ENCODE measurements at places on chromosomes 2 and 18.

DNA sequence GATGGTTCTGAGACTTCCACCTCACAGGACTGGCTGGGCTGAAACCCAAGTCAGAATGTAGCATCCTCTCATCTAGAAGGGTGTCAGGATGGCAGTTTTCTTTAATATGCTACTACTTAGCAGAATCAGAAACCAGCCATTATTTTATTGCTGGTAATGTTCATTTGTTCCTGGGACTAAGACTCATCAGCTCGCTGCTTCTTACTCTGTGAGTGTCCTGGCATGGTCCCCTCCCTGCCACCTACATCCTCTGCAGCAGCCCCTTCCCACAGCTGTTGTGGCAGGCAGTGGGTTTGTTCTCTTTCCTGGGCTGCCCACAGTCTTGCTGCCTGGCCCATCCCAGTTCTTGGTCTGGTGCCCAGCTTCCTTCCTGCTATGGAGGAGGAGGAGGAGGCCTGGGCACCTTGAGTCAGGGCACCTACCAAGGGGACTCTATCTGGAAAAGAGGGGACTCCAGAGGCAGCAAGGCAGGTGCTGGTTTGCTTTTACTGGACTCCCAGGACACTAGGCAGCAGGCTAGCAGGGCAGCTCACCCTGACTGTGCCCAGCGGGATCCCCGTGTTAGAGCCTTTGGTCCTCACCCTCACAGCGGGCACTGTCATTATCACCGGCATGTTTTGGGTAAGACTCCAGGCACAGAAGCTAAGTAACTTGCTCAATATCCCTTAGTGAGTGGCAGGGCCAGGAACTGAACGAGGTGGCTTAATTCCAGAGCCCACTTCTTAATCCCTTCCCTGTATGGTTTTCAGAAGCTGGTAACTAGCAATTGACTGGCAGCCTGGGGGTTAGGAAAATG lies 62.1 kb downstream of the LRRFIP1 start:
- no peak for DNase-seq

DNA sequence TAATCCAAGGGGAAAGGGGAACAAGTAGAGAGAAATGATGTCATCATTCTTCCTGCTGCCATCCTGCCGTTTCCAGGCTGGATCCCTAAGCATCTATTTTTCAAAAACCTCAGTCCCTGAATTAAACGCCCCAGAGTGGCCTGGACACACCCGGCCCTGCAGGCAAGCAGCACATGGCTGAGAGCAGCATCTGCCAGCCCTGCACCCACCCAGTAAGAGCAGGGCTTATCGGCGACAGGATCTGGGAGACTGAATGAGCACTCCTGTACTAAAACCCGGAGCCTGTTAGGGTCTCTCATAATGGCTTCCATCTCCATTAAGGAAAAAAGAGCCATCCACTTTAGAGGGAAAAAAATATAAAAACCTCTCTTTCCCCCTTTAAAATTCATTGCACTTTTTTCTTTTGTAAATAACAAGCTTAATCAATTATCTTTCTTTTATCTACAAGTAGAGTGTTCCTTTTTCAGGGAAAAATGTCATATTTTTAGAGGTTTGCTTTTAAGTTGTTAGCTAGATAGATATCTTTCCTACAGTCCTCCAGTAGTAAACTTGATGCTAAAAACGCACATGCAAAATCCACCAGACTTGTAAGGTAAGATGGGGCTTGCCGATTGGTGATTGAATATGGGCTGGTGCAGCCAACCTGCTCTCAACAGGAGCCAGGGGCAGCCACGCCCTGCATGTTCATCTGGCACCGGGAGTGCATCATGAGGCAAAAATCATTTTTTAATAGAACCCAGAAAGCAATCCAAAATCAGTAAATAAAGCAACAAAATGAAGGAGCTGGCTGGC lies 457.8 kb downstream of the EIPR1 start:
- no peak for DNase-seq

DNA sequence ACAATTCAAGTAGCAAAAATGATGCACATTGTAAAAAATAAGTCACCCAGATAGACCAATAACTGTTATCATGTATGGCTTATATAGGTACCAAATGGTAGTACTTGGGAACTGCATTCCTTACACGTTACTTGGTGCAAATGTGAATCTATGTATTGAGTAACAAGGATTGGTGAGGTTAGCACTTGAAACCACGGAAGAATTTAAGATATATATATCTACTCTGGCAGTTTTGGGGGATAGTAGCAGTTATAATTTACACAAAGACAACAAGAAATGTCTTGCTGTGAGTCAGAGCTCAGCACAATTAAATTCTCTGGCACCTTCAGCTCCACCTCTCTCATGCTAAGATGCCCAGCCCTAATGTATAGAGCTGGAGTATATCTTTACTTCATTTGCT lies 359.4 kb upstream of the RAB12 start:
- DNase-seq = peak; percentile 34

DNA sequence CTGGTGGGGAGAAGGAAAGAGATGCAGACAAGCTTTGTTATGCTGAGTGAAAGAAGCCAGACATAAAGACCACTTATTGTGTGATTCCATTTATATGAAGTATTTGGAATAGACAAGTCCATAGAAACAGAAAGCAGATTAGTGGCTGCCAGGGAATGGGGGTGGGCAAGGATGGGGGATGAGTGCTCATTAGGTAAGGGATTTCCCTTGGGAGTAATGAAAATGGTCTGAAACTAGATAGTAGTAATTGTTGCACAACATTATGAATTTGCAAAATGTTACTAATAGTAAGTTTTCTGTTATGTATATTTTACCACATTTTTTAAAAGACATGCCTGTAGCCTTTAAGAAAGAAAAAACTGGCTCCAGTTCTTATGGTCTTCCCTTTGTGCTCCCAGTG lies 154.9 kb downstream of the LNPK start:
- DNase-seq = no peak

- no peak for DNase-seq
Observed at GRCh38 chr2:12424809-12425208, 291.9 kb upstream of the TRIB2 start.

DNA sequence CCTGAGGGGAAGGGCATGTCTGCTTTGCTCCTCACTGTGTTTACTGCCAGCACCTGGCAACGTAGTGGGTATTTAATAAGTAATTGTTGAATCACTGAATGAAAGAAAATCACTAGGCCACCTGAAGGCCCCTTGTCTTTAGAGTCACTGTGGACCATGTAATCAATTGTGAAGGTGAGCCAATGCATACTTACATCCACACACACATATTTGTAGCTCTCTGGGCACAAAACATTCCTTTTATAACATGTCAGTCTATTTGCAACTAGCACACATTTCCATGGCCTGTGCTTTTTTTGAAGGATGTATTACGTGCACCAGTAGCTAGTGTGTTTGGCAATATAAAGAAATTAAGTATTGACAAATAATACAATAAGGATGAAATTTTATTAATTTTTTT lies 11.2 kb downstream of the ATP8B1 start:
- DNase-seq = no peak

DNA sequence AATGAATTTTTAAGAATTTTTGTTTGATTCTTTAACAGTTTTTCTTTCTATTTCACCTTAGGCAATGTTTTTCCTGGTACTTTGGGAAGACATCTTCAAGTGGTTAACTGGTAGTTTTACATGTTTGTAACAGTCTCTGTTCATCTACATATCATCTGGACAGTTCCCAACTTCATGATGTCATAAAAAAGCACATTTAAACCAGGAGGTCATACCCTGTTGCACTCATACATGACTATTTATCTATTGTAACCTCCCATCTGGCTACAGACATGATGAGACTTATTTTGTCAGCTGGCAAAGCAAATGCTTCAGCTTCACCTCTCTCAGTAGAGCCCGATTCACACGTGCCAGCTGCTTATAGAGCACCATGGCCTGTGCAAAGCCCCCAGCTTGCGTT lies 99.8 kb upstream of the YPEL5 start:
- DNase-seq = no peak

DNA sequence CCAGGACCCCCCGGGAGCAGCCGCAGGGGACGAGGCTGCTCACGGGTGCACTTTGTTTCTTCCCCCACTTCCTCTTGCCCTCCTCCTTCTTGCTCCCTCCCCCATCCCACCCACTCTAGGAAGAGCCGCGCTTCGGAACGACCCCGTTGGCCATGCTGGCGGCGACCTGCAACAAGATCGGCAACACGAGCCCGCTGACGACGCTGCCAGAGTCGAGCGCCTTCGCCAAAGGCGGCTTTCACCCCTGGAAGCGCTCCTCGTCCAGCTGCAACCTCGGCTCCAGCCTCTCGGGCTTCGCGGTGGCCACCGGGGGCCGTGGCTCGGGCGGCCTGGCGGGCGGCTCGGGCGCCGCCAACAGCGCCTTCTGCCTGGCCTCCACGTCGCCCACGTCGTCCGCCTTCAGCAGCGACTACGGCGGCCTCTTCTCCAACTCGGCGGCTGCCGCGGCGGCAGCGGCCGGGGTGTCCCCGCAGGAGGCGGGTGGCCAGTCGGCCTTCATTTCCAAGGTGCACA lies 1.3 kb downstream of the SP9 start:
- DNase-seq = no peak

DNA sequence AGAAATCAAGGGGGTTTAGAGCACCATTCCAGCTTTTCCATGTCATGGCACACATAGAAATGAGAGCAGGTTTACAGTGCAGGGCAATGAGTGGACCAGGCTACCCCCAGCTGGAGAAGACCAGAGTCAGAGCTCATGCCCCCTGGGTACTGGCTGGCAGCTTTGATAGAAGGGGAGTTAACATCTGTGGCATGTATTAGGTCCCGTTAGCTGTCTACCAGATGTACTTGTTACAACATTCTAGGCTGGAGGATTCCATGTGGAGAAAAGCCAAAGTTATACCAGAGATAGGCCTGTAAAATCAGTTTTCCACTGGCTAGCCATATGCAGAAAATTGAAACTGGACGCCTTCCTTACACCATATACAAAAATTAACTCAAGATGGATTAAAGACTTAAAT lies 109.2 kb downstream of the CCDC85A start:
- no peak for DNase-seq

- peak; percentile 18 for DNase-seq
Observed at GRCh38 chr2:15732341-15733077, 140.8 kb downstream of the DDX1 start.

DNA sequence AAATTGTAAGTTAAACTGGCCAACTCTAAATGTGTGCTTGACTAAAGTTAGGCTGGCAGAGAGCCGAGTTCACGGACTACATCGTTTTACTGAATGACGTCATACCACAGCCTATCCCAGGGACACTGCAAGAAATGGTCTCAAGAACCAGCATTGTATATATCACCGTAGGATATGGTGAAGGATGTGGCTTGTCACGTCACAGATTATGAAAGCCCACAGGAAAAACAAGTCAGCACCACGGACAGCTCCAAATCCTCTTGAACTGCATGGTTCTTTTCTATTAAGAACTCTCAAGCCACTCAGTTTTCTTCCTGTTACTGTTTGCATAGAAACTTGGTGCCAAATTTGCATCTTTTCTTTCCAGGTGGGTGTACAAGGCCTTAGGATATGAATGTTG lies 85.1 kb upstream of the ACAA2 start:
- DNase-seq = peak; percentile 77

DNA sequence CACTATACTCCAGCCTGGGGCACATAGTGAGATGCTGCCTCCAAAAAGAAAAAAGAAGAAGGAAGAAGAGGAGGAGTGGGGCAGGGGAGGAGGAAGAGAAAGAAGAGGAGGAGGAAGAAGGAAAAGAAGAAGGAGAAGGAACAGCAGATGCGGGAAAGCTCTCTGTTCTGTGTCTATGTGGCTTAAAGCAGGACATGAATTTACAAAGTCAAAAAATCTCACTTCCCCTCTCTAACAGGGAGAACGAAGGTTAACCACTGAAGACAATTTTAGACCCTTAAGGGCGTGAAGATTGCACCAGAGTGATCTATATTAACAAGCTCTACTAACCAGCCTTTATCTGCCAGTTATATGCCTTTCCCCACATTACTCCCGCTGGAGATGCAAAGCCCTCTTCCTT lies 258.9 kb downstream of the METTL4 start:
- DNase-seq = no peak

DNA sequence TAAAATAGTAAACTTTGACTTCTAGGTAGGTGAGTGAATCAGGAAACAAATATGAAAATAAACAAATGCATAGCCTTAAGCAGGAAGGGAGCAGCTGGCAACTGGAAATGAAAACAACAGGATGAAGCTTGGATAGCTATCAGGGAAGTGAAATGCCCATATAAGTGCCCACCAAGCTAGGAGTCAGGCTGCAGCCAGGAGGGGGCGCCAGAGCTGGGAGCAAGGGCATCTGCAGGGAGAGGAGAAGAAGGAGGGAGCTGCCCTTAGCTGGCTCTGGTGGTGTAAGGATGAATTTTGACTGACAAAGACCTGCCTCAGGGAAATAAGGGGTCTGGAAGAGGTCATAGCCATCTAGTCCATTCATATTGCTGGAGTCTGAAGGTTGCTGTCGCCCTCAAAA lies 298.3 kb downstream of the TDRD15 start:
- DNase-seq = peak; percentile 59

DNA sequence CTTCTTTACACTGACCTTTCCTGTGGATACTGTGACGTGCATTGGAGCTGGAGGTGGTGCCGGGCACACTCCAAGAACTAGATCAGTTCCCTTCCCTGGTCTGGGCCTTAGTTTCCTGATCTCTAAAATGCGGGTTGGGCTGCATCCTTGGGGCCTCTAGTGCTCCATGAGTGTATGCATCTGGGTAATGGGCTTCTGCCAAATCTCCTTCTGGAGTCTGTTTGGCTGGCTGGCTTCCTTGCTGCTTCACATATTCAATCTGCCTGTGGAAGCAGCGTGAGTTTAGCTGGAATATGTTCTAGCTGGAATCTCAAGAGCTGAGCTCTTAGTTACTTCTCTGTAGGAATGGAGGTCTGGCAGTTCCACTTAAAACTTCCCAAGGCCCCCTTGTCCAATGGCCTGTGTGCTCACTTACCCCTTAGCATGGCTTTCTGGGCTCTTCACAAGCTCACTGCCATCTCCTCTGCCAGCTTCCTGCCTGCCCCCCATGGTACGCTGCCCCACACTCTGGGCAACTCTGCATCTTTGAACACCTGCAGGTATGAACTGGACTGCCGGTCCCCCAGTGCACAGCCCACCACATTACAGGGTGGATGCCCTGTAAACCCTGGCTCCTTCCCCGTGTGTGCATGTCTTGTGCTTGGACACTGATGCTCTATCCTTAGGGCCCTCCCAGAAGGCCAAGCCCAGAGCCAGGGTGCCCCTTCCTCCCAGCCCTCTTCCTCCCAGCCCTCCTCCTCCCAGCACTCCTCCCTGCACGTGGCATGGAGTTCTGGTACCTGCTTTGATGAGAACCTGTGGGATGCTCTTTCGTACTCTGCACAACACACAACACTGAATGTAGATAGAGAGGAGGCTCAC lies 103.6 kb upstream of the SMAD2 start:
- DNase-seq = no peak

DNA sequence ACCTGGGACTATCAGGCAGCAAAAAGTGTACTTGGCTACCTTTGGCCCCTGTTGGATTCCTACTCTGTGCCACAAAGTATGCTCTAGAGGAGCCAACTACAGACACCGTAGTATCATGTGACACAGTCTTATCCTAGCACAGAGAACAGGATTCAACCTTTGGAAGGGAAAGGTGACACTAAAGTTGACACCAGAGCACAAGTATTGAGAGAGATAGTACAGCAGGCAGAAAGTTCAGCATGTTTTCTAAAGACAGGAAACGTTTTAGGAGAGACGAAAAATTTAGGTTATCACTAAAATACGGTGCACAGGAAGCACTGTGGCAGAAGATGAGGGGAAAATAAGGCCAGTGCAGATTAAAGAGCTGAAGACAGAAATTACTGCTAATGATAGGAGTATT lies 18.6 kb downstream of the SMAD2 start:
- DNase-seq = no peak

- no peak for DNase-seq
Observed at GRCh38 chr2:65789923-65790675, 357.7 kb upstream of the SPRED2 start.

GRCh38 chr2:96329456-96329855 lies 4.3 kb downstream of the ITPRIPL1 start:
- peak; percentile 68 for DNase-seq

Measured in iris pigment epithelial cell (primary cell).